Activated CD8-positive, alpha-beta memory T cell treated with anti-CD3 and anti-CD28 coated beads, Interleukin-2, amount 10 ng/mL, durations not matched to agents 7 days and 5 days (primary cell): ENCODE measurements at places on chromosomes 5 and 9. TPM values are rescaled to one million over a fixed set of nuclear protein-coding genes. Genes with fewer than 3 reads are reported as not detected.
A peak's percentile ranks its signal among the peaks of the same experiment; 100 is the strongest.

GRCh38 chr9:85118990-85119755 is 449.6 kb downstream of the NTRK2 start:
- no peak for DNase-seq

DNA sequence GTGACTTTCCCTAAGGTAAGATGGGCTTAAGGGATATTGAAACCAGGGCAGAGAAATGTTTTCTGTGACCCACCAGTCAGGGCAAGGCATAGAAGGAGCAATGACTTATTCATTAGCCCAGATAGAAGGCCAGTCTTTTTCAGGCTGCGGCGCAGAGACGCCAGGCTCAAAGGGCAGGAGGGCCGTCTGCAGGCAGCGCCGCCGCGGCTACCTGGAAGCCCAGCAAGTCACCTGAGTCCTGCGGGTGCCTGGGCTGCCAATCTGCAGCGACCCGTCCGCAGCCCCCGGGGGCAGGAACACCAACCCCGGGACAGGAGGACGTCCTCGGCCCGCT is 322 bp upstream of the SH3GL2 start:
- no peak for DNase-seq

- no peak for DNase-seq
Observed at GRCh38 chr5:62521319-62521718, 57.3 kb upstream of the LRRC70 start.

ZBTB34 gene
- total RNA-seq: 7.4 TPM

DNA sequence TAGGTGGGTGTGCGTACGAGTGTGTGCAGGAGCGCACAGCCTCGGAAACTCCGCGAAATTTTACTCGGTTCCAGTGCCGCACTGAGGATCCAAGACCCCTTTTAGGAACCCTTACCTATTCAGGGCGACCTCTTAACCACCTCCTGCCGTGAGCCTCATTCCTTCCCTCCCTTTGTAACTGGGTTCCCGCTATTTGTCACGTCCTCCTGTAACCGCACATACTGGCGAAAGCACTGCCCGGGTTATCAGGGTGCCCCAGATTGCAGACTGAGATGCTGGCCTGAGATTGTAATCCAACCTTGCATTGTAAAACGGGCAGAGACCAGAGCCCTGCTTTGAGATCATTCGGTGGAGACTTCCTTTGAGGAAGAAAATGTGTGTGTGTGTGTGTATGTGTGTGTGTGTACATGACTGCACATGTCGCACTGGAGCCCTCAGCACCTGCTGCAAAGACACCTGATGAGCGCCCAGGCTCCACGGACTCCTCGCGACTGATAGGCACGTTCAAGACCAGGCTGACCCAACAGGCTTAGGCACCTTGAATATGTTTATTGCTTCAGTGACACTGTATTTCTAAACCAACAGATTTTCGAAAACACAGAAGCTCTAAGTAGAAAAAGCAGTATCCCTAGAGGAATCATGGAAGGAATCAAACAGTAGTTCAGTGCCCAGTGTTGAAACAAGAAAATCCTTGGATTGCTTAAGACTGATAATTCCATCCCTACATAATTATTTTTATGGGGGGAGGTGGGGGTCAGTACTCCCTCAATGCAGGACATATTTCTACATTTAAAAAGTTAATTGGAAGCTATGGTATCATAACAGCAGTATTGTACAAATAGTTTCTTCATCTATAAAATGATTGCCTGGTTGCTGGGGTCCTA is 86.5 kb upstream of the TNFAIP8 start:
- DNase-seq: peak; percentile 64

DNA sequence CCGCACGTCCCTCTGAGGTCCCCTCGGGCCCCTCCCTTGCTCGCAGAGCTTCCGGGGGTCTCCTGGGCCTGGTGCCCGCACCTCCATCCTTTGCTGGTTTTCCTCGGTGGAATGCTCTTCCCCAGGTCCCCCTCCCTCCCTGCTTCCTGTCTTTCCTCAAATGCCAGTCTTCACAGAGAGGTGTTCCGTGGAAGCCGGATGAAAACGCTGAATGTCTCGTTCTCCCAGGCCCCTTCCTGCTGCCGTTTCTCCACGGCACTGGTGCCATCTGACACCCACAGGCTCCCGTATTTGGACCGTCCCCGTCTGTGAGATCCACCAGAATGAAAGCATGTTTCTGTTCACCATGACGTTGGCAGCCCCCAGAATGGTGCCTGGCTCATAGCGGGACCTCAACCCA is 4.1 kb downstream of the OR2V1 start:
- DNase-seq: no peak

IGIP gene
- 3.4 TPM for total RNA-seq

KIAA1958 gene
- 7.1 TPM for total RNA-seq
